ENCODE measurements at places on chromosomes 11 and 22.

GRCh38 chr11:130124096-130124495 is 35.5 kb upstream of the ST14 start:
- DNase-seq: no peak

DNA sequence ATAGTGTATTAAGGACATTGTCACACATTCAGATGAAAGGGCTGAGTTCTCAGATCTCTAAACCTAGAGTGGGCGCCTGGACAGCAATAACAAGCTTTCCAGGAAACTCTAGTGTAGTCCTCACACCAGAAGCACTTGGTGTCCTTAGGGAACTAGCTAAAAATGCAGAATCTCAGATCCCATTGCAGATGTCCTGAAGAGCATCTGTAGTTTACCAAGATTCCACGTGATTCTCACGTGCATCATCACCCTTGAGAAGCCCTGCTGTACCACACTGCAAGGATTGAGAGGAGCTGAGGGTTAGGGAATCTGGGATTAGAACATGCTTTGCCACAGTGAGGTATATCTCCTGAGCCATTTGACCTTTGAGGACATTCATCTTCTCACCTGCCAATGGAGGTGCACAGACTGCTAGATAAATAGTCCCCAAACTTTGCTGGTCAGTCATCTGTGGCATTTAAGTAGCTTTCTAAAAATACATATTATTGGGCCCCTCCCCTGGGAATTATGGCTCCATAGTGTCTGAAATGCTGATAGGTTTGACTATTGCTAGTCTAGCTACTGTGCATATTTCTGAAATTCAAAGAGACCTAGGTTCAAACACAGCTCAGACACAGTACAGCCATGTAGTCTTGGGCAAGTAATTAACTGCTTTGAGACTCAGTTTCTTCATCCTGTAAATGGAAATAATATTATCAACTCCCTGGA is 1068.9 kb downstream of the OPCML start:
- no peak for DNase-seq

DNA sequence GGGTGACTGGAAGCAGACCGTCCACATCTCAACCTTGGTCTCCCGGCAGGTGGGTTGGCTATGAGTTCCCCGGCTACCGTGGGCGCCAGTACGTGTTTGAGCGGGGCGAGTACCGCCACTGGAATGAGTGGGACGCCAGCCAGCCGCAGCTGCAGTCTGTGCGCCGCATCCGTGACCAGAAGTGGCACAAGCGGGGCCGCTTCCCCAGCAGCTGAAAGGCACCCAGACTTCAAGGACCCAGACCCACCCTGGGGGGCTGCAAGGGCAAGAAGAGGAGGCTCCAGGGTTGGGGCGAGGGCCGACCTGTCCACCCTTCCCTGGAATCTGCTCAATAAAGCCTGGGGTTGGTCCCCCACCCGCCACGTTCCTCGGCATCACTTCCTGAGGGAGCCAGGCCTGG is 7.3 kb downstream of the CRYBB3 start:
- no peak for DNase-seq

GRCh38 chr22:45185718-45186514 is 22.2 kb downstream of the NUP50 start:
- DNase-seq: no peak

DNA sequence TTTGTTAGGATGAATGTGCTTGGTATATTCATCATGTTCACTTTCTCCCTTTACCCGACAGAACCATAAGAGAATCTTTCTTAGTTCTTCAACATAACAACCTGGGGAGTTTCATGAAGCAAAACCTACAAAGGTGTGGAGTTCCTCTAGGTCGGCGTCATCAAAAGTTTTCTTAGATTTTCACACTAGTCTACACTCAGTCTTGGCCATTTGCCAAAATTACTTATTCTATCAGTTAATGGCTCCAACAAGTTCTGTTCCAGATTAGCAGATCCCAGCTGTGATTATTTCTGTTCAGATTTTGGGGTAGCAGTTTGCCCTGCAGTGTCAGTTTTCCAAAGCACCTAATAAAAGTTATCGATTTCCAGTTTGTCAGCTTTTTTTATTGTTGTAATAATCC is 935.8 kb upstream of the RAG2 start:
- no peak for DNase-seq

DNA sequence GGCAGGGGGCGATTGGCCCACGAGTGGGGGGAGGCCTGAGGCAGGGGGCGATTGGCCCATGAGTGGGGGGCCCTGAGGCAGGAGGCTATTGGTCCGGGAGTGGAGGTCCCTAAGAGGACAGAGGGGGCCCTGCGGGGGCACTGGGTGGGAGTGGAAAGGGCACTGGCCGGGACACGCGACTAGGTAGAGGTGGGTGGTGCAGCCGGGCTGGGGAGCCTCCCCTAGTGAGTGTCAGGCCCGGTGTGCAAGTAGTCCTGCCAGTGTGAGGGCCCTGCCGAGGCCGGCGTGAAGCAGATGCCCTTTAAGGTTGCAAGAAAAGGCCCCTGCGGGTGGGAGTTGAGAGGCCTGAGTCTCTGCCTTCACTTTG is 909 bp upstream of the BRD1 start:
- DNase-seq: no peak

- no peak for DNase-seq
These were observed 82.5 kb downstream of the C22orf31 start for GRCh38 chr22:28978863-28979796.

GRCh38 chr22:23569291-23569690 is 10.8 kb downstream of the IGLL1 start:
- no peak for DNase-seq

GRCh38 chr11:68506908-68507307 is 46.4 kb downstream of the PPP6R3 start:
- no peak for DNase-seq

- DNase-seq: peak; percentile 8
These were observed 28.8 kb upstream of the CHKA start for GRCh38 chr11:68150037-68150436.

- no peak for DNase-seq
These were observed 1.8 kb downstream of the RASSF10 start for GRCh38 chr11:13010749-13011465.

DNA sequence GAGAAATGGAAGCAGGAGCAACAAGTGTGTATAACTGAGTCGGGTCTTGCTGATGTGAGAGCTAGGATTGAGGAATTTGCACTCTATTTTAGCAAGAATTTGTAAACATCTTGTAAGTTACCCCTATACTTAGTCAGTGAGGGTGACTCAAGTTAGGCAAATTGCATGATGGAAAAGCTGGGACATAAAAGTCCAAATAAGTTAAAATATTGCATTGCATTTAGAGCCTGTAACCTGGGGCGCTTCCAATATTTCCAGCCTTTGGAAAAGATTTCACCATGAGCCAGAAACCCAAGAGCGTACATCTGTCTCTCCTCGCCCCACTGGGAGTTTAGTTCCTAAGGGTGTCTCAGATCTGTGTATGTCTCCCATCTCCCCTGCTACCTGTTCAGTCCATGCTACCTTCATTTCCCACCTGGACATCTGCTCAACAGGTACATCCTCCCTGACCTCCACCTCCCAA is 37.0 kb upstream of the ACCSL start:
- DNase-seq: no peak

DNA sequence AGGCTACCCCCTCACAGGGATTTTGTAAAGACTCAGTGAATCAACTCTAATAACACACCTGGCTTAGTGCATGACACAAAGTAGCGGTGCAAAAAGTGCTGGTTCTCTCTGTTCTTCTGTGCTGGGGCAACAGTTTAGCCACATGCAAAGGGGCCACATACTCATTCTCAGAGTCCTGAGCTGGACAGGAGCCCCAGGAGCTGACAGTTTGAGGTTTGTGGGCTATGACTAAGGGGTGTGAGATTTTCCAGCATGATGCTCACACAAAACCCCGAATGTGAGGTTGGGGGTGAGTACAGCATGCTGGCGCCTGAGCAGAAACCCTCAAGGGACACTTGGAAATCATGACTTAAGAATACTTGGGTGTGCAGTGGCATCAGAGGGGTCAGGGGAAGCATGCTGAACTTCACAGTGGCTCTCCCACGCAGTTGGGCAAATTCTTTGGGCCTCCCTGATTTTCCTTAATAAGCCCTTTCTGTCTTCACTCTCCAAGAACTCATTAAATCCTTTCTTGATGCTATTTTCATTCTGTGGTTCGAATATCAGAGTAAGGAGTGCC is 31.0 kb downstream of the TMPRSS5 start:
- DNase-seq: no peak

- DNase-seq: no peak
These were observed 9.4 kb downstream of the NPTXR start for GRCh38 chr22:38834215-38834953.

GRCh38 chr11:70108250-70108649 is 30.1 kb downstream of the ANO1 start:
- no peak for DNase-seq

- no peak for DNase-seq
These were observed 71.0 kb upstream of the KCNQ1OT1 start for GRCh38 chr11:2770761-2771301.

- DNase-seq: peak; percentile 4
These were observed 26.7 kb downstream of the SYT9 start for GRCh38 chr11:7278314-7278917.

DNA sequence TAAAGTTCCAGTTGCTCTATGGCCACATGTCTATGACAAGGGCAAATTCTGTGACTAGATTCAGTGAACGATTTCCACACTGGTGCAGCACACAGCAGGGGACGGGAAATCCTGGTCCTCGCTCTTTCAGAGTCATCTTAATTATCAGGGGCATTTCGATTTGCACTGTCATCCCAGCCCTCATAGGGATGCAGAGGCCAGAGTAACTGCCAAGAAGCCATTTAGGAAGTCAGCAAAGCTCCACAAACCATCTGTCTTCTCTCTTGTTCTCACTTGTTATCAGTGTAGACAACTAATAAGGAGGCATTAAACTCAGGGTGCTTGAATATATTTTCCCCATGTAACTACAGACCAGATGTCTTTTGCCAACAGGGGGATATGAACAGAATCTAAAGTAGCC is 151.7 kb downstream of the STK33 start:
- peak; percentile 77 for DNase-seq

GRCh38 chr11:103338621-103339484 is 229.6 kb downstream of the DYNC2H1 start:
- DNase-seq: no peak

GRCh38 chr11:109867784-109868183 is 225.4 kb upstream of the ZC3H12C start:
- no peak for DNase-seq

GRCh38 chr11:94845622-94846021 is 77.5 kb downstream of the AMOTL1 start:
- no peak for DNase-seq

DNA sequence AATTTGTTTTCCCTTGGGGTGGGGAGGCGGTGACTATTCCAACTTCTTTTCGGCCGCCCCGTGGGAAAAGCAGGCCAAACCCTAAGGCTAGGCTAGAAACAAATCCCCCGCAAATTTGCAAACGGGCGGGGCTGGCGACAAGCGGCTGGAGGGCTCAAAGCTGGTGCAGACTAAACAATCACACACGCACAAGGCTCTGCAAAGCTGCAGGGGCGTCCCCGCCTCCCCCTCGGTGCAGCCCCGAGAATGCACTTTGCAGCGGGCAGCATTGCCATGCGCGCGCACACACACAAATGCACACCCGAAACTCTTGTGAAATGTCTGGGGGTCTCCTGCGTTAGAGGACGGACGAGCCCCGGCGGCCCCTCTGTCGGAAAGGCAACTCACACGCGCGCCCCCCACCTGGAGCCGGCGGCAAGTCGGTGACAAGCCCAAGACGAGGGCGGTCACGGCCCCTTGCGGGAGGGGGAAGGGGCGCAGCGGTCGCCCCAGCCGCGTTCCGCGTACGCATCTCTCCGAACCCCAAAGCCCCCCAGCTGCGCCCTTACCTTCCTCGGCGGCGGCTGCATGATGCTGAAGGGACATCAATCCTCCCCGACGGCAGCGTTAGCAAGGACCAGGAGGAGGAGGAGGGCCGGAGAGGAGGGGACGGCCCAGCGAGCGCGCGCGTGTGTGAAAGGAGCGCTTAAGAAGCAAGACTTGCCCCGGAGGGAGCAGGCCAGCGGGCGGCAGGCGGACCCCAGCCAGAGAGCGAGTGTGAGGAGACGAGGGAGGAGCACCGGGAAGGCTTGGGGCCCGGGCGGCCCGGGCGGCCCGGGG is 600 bp downstream of the FCHSD2 start:
- peak; percentile 76 for DNase-seq

DNA sequence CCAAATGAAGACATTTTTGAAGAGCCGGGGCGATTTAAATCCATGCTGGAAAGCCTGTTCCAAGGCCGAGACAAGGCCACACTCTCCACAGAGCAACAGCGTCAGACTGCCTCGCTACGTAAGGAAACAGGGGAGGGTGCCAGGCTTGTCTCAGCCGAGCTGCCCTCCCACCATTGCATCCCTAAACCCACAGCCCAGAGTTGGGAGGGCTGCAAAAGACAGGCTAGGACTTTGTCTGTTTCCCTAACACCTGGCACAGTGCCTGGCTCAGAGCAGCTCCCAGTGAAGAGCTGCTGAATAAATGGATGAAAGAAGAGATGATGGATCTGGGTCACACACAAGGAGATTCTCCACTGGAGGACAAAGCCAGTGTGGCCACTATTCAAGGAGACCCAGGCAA is 51.3 kb upstream of the SCUBE2 start:
- no peak for DNase-seq

DNA sequence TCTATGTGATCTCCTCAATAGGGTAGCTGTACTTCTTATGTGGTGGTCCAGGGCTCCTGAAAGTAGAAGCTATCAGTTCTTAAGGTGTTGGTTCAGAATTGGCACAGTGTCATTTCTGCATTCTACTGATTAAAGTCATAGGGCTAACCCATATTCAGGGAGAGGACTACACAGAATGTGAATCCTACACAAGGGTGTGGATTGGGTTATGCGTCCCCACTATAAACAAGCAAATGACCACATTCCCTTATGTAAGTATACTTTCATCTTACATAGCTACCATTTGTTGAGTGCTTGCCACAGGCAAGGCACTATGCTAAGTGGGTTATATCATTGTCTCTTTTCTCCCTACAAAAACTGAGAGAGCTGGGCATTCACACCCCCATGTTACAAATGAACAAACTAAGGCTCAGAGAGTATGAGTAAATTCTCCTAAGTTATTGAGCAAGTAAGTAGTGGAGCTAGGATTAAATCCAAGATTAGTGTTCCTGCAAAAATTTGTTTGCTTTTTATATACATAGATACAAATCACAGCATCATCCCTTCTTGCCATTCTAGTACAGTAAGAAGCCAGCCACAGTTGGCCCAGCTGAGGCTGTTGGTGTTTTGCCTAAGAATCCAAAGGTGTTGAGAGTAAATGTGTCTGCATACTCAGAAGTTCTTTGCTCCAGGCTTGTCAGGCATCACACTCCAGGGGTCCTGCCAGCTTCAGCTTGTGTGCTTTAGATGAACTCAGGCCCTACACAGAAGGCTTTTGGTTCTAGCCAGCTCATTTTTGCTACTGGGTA is 157.8 kb downstream of the KIF18A start:
- no peak for DNase-seq

DNA sequence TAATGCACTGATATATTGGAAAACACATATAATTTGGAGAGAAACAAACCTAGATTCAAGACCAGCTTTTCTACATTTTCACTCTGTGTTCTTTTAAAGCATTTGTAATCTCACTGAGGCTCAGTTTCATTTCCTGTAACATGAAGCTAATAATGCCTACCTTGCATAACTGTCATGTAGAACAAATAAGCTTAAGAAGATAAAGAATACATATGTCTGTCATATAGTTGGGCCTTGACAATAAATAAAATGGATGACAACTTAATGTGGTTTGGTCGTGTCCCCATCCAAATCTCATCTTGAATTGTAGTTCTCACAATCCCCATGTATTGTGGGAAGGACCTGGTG is 35.2 kb upstream of the FIBIN start:
- DNase-seq: no peak

GRCh38 chr22:49825944-49826602 is 1.6 kb downstream of the BRD1 start:
- DNase-seq: no peak

GRCh38 chr11:121895919-121896318 is 220.1 kb downstream of the BLID start:
- no peak for DNase-seq

Measured in NCI-H146 (cell line).